ENCODE measurements at places on chromosomes 2 and 18.

DNA sequence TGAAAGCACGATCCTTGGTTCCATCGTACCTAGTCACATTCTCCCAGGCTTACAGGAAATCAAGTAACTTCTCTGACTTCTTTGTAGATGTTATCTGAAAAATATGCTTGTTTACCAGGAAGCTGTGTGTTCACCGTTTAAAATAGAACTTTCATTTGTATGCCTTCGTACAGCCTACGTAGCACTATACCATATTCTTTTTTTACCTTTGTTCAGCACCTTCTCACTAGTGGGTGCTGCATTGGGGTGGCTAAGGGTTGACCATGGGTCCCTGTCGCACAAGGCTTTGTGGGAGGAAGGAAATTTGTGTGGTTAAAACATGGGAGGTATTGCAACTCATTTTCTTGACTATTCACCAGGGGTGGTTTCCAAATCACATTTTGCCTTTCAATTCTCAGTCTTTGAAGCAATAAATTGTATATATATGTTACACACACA, 16.6 kb downstream of the MALT1 start:
- no peak for DNase-seq

- DNase-seq, result no peak
Measured at GRCh38 chr18:9210966-9211365, 74.4 kb downstream of the ANKRD12 start.

DNA sequence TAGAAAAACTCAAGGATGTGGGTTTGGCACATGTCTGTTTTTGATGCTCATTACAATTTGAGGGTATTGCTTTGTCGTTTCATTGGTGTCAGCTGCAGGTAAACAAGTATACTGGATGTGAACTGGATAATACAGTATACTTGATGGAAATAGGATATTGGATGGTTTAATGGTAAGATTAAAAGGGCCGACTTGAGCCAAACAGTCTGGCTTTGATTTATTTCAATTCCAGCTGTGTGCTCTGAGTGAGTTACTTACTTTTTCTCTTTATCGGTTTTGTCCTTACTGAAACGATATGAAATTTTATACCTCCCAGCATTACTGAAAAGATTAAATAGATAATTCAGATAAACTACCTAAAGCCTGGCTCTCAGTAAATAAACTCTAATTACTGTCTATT, 227.6 kb downstream of the ASXL3 start:
- DNase-seq, result no peak

DNA sequence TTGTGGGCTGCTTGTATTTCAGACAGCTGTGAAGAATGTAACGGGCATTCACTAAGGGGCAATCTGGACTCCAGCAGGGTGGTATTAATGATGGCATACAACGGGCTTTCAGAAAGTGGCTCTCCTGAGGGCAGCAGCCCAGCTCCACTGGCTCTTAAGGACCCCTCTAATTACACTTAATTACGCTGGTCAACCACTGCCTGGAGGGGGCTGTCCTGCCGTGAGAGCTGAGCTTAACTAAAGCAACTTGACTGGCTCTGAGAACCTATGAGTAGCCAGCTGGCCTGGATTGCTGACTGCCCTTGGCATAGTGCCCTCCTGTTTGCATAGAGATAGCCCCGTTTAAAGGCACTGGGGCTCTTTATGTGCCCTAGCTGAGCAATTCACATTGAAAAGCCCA, 3.8 kb downstream of the LIPG start:
- DNase-seq, result peak; percentile 45

DNA sequence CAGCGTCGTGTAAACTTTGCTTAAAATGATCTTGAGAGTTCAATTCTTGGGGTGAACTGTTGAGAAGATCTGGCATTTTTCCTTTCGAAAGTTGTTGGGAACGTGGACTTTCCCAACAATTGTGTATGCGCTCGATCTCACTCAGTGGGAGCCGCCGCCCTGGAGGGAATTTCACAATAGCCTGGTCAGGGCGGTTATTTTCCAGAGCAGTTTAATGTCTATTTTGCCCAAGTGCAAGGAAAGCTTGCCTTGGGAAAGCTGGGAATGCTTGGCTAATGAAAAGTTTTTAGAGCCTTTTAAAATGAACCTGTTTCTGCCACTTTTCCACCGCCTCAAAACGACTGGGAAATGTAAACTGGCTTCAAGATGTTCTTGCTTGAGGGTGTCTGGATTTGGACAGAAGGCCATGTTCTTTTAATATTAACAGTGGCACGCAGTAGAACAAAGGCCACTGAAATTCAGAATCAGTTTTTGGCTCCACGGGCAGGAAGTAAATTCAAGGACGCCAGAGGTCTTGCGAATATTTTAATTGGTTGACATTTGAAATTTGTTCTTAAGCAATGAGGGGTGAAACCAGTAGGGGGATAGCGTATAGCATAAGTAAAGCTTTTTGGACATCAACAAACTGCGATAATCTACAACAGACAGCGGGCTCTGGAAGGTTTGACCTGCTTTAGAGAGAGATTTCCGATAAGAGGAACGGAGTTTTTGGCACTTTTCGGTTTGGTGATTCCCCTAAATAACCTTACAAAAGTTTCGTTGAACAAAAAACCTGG, 1.2 kb downstream of the CFLAR start:
- peak; percentile 74 for DNase-seq

GRCh38 chr2:216989340-216990129, 129.7 kb upstream of the TNP1 start:
- no peak for DNase-seq

- DNase-seq, result no peak
Measured at GRCh38 chr2:133690780-133691179, 122.5 kb upstream of the NCKAP5 start.

DNA sequence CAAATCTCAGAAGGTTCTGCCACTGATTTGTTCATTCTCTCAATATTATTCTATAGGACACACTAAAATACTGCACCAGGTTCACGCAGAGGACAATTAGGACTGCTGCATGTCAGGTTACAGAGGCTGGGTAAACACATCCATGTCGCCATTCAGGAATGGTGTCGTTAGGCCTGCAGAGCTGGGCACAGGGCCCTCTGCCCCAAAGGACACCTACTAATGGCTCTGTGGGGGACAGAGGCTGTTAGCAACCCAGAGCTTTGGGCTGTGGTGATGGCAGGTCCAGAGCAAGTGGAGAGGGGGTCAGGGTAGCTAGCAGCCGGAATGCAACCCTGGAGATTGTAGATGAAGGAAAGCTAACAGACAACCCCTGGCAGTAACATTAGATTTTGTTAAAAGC, 115.9 kb downstream of the TTC32 start:
- DNase-seq, result no peak

DNA sequence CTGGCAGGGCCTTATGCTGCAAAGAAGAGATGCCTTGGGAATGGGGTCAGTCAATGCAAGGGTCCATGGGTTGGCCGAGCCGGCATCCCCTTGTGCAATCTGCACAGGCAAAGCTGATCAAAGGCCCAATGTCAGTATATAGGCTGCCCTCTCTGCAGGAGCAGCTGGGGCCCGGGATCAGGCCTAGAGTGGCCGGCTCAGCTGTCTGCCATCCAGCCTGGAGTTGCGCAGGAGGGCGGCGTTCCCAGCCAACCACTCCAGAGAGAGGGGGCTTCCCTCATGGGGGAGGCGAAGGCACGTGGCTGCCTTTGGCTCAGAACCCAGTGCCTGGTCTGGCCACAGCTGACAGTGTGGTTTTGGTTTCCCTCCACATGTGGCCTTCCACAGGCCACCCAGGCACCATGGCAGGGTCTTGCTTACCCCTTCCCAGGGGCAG, 3.9 kb downstream of the INPP5D start:
- DNase-seq, result no peak

- no peak for DNase-seq
Measured at GRCh38 chr18:56458770-56459712, 179.4 kb downstream of the TXNL1 start.

DNA sequence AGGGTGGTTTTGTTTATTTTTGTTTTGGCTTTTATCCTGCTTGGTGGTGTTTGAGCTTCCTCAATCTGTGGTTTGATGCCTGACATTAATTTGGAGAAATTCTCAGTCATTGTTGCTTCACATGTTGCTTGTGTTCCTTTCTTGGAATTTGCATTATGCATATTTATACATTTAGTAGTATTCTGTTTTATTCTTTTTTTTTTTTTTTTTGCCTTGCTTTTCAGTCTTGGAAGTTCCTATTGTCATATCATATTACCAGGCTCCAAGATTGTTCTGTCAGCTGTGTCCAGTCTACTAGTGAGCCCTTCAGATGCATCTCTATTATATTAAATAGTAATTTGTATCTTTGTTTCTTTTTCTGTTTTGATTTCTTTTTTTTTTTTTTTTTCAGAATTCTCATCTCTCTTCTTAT, 77.0 kb downstream of the EPC2 start:
- no peak for DNase-seq

GRCh38 chr18:21141668-21142422, 30.2 kb upstream of the ROCK1 start:
- no peak for DNase-seq

- DNase-seq, result peak; percentile 42
Measured at GRCh38 chr2:61178603-61179545, 16.9 kb downstream of the C2orf74 start.

- DNase-seq, result peak; percentile 96
Measured at GRCh38 chr2:237456200-237456843, 30.7 kb upstream of the MLPH start.

DNA sequence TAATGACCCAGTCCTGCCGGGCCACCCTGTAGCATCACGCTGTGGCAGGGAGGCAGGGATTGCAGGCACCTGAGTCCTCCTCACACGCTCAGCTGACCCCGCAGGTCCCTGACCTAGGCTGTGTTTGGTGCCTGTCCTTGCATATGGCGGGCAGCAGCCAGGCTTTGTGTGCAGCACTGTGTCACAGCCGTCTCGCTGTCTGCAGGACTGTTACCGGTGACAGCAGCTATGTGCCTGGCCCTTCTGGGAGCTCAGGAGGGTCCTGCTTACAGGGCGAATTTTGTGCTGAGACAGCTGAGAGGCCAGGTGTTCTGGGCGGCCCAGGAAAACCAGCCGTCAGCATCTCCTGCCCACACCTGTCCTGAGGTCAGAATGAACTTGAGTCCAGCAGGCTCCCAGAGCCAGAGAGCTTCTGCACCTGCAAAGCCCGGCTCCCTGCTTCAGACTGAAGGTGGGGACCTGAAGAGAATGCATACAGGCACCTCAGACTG, 10.4 kb upstream of the ARID5A start:
- no peak for DNase-seq

DNA sequence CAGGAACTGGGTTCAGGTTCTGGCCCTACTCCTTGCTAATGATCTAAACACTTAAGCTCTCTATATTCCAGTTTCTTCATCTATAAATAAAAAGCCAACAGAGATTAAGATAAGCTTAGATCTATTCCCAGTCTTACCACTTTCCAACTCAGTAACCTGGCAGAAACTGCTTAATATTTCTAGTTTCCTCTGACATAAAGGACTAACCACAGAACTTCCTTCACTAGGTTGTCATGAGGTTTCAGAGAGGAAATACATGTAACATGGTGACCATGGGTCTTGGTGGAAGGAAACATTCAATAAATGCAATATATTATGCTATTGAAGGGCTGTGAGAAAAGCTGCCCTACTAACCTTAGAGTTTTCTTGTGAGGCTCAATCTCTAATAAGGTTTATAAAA, 114.4 kb upstream of the PDE1A start:
- no peak for DNase-seq

DNA sequence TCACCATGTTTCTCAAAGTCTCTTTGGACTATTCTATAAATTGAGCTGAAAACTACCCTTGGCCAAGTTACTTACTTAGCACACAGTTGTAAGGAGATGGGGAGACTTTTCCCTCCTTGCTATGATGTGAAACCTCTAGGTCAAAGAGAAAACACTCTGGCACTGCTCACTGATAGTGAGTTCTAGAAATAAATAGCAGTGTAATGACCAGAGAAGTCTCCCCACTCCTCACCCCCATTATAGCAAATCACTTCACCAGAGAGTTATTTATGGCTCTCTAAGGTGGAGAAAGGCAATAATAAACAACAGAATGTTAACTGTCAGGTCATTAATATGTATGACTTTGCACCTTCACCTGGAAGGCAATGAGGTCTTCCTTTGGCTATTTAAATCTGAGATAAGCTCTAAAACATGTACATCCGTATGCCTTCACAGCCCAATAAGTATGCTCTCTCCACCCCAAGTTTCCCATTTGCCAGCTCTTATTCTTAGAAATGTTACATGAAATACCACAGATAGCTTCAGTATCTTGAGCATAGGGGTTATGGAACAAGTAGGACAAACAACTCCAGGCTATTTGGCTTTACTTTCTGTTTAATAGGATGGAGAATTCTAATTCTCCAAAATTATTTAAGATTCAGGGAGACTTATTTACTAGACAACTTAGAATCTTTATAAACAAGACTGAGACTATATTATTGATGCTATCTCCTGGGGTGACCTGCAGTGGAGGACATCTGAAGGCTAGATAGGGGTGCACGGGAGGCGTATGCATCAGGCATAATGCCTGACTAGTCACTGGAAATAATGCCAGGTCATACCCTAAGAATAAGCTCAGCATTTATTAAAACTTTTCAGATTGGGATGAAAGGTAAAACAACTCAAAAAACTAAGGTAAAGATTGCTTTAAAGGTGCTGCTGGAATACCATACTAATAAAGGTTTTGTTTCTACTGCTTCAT, 65.3 kb upstream of the DTNB start:
- no peak for DNase-seq

- no peak for DNase-seq
Measured at GRCh38 chr2:205273148-205273547, 409.2 kb upstream of the NRP2 start.

- DNase-seq, result no peak
Measured at GRCh38 chr2:62458206-62458641, 47.8 kb downstream of the TMEM17 start.

DNA sequence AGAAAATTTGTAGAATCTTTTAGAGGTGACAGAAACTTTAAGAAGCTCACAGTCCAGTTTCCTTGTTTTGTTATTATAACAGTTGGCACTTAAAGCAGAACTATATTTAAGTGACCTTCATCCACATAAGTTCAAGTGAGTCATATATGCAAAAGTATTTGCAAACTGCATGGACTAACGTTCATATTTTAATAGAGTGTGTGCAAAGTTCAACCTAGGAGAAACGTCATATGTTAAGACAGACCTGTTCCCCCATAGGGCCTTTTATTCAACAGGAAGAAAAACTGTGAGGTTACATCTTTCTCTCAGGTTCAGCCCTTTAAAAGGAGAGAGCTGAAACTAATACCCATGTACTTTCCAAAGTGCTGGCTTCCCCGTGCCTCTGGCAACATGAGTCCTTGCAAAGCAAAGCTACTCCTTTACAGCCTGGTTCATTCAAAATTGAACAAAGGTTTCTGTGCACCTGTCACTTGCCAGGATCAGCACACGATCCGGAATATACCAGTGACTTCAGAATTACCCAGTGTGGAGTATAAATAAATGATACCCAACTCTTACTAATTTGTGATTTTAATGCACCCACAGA, 280.0 kb upstream of the RAB12 start:
- DNase-seq, result no peak

Data from Daoy (cell line).